ENCODE measurements at places on chromosomes 3 and 15.

DNA sequence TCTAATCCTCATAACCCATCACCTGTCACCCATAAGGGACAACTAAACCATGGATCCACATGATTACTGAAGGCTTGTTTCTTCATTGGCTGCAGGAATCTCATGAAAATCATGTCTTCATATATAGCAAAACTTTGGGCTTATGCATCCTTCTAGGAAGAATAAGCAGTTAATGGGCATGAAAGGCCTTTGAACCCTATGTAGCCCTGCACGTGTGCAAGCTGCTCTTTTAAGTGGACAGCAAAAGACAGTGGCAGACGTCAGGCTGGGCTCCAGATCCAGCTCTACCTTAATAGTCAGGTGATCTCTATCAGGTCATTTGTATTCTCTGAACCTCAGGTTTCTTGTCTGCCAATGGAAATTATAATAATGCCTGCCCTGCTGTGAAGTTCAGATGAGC lies 18.9 kb downstream of the CYP19A1 start:
- DNase-seq: no peak

GRCh38 chr3:186570941-186571643 lies 572 bp downstream of the DNAJB11 start:
- no peak for DNase-seq

GRCh38 chr3:126267169-126267975 lies 87.0 kb upstream of the ALDH1L1 start:
- DNase-seq: no peak

- DNase-seq: no peak
These were observed 1.5 kb downstream of the CELF6 start for GRCh38 chr15:72318408-72318942.

DNA sequence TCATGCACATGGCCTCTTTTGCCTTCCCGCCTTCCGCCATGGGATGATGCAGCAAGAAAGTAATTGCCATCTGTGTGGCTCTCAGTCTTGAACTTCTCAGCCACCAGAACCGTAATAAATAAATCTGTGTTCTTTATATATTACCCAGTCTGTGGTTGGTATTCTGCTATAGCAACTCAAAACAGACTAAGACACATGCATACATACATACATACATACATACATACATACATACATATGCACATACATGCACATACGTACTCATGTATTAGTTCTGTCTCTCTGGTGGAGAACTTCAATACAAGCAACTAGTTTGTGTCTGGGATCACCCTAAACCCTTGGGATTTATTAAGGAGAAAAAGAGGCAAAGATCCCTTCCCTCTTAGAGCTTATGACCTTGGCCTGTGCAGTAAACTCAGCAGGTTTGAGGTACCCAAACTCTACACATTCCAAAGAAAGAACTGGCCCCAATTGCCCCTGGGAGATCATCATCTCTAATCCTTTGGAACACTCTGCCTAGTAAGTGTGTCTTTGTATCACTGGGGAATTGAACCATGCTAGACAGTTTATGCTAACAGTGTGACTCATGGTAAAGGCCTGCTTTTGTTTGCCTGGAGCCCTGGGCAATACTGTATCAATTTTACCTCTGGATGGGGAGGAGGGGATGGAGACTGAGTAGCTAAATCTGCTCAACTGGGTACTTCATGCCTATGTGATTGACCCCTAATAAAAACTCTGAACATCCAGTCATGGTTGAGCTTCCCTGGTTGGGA lies 115.6 kb upstream of the LMCD1 start:
- DNase-seq: no peak

- DNase-seq: no peak
These were observed 34.8 kb downstream of the KLF15 start for GRCh38 chr3:126322181-126322967.

- no peak for DNase-seq
These were observed 11.2 kb downstream of the SH2D7 start for GRCh38 chr15:78103406-78104118.

GRCh38 chr3:123618076-123618708 lies 33.3 kb upstream of the HACD2 start:
- no peak for DNase-seq

DNA sequence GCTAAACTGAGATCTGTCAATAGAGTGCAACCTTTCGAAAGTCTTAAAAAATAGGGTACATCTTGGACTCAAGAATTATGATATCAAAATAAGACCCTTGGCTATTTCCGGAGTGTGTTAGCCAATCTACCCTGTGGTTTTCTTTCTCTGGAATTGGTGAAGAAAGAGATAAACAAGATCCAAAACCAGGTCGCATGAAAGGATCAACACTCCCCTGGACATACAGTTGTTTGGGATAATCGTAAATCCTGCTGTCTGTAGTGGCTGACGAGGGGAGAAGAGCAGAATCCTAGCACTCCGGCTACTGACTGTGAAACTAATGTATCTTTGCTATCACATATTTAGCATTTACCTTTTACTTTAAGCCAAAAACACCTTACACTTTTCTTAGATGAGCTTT lies 30.9 kb downstream of the FNDC3B start:
- no peak for DNase-seq

GRCh38 chr3:14361068-14361677 lies 41.2 kb upstream of the SLC6A6 start:
- DNase-seq: no peak

- DNase-seq: no peak
These were observed 502.4 kb downstream of the LPP start for GRCh38 chr3:188656196-188656982.

GRCh38 chr3:80334534-80334933 lies 566.7 kb upstream of the ROBO1 start:
- no peak for DNase-seq

DNA sequence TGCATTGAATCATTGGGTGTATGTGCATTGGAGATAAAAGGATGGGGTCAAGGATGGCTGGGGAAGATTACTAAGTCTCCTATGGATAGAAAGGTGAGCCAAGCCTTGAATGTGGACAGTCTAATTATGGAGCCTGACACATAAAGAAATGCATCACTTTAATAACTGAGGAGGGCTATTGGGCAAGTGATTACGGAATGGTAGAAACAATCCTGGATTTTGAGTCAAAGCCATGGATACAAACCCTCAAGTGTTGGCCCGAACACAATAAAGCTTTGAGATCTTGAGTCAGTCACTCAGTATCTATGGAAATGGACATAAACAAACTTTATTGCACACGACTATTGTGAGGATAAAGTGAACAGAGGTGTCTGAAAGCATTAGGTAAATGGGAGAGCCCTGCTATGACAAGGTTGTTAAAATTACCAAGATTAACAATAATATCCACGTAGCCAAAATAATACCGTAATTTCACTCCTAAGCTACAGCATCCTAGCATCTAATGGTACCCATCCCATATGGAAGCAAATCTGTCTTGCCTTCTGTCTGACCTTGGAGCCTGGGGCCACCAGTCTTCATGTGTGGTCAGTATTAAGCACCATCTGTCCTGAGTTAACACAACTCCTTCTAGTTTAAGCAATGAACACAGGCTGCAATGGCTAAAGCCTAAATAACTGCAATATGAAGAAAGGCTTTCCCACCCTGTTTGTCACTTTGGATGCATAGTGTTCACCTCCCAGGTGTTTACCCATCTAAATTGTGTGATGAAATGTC lies 136.9 kb upstream of the PRICKLE2 start:
- no peak for DNase-seq

DNA sequence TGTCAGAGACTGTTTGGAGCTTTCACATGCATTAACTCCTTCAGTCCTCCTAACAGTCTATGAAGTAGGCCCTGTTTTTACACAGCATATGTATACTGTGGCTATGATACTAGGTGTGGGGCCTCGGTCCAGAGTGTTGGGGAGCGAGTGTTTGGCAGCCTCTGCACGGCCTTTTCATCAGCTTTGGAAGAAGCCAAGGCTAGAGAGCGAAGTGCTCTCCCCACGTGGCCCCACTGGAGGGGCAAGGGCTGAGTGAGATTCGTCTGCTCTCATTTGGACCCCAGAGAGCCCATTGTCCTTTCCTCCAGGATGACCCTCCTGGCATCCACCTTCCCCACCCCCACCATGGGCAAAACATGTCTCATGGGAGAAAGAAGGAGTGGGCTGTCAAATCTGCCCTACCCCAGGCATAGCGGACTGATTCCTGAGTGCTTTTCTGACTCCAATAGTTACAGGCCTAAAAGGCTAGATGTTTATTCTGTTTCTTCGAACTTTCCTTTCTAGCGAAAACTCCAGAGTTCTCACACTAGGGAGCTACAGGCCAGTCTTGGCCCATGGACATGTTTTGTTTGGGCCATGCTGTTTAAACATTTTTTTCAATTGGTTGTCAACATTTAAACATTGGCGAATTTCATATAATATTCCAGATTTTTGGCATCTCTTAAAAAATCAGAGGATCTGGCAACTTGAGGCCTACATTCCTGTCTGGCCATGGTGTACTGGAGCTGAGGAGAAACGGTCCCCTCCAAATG lies 76.0 kb downstream of the EEFSEC start:
- DNase-seq: no peak

DNA sequence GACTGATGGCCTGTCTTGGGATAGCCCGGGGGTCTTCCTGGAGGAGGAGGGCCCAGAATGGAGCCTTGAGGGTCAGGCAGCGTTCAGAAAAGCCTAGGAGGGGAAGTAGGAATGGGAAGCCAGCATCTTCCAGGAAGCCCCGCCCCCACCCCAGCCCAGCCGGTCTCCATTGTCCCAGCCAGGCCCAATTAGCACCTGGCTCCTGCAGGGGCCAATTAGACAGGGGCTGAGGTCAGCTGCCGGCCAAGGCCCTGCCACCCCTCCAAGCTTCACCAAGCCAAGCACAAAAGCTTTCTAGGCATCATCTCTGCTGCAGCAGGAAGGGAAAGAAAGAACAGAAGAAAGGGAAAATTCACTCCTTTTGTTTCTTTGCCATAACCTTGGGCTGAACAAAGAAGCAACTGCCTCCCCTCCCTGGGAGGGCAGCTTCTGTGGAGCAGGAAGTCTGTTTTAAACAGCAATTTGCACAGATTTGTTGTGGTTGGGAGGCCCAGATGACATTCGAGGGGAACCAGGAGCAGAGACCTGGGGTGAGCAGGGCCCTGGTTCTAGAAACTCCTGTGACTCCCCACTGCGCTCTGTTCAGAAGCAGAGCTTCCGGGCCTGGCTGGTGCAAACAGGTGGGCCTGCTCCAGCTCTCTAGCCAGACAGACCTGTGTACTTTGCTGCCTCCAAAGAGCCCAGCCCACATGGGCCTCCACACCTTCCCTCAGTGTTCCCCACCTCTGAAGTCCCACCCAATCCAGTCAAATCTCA lies 47.7 kb downstream of the CYP11A1 start:
- no peak for DNase-seq

DNA sequence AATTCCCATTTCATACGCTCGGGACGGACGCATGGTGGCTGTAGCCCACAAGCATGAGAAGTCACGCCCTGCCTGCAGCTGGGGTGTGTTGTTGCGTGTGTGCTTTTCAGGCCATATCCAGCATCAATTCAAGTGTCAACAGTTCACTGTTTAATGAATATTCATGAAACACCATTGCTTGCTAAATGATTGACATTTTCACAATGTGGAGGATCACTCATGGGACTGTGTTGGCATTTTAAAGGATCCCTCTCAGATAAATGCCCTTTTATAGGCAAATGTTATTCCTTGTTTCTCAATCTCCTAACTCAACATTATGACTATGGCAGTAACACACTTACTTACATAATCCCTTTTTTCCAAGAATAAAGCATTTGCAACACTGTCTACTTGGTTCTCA lies 511.3 kb downstream of the GABRG3 start:
- no peak for DNase-seq

GRCh38 chr15:70063261-70063925 lies 34.3 kb downstream of the TLE3 start:
- DNase-seq: no peak

DNA sequence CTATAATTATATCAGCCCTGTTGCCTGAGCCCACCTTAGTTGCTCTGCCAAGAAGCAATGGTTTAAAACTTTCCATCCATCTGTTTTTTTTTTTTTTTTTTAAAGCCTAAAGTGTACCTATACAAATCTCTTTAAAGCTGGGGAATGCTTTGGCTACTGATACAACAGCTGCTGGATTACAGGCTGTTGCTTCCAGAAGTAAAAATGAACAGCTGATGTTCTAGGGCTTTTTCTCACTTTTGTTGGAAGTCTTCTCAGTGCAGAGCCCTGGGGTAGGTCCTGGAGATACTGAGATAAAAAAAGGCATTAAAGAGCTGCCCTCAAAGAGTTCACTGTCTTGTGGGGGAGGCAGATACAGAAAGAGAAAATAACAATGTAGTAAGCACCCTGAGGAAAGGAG lies 218.1 kb downstream of the NLGN1 start:
- no peak for DNase-seq

DNA sequence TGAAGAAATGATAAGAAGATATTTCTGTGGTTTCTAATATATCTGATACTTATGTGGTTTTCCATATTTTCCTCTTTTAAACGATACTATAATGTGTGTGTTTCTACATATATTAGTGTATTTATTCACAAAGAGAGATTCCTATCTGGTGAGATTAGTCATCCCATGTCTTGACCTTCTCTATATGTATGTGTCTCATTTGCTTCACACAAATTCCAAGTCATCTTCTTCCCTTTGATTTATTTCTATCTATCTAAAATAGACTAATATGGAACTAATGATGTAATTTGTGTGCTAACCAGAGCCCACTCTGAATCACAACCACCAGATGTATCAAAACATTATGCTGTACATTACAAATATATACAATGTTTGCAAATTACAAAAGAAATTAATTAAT lies 154.7 kb upstream of the KCNMB2 start:
- DNase-seq: no peak

GRCh38 chr3:52570076-52570475 lies 33.7 kb downstream of the UQCC5 start:
- no peak for DNase-seq

- DNase-seq: peak; percentile 74
These were observed 463 bp downstream of the TERC start for GRCh38 chr3:169764312-169764881.

GRCh38 chr3:17882981-17883380 lies 140.6 kb upstream of the TBC1D5 start:
- DNase-seq: no peak

DNA sequence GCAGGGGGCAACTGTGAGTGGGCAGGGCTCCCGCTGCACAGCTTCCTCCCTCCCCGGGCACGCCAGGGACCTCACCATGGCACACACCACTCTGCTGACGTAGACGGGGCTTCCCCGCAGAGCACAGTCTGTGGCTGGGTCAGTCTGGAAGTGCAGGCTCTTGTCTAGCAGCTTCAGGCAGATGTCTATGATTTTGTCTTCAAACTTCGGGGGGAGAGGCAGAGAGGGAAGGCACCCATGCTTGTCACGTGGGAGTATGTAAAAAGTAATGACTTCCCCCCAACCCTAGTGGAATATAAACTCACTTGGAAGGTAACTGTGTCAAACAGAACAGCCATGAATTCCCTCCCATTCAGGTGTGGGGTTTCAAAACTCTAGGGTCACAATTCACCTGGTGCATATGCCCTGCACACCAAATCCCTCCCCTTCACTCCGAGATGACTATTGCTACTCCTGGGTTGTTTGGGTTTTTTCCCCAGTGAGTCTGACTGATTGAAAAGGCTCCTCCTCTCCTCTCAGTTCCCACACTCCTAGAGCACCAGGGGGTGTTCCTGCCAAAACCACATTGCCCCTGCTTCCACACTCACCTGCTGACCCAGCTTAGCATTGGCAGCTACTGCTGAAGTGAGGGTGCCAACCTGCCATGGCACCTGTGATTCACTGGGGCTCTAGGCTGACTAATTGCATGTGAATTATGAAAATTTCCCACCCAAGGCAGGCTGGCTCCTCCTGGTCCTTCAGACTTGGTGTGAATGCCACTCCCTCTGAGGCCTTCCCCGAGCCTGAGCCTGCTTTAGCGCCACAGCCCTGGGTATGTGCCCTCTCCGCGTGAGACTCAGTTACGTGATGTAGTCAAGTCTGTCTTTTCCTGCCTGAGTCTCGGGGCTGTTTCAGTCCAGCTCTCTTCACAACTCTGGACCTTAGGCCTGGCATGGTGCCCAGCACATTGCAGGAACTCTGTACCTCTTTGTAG lies 13.0 kb downstream of the TGM5 start:
- no peak for DNase-seq

Measured in bone marrow (tissue), 2 donors.